ENCODE measurements at places on chromosomes 6 and 20.
A peak's percentile ranks its signal among the peaks of the same experiment; 100 is the strongest.

- DNase-seq = no peak
Observed at GRCh38 chr20:52936351-52937340, 35.5 kb upstream of the TSHZ2 start.

DNA sequence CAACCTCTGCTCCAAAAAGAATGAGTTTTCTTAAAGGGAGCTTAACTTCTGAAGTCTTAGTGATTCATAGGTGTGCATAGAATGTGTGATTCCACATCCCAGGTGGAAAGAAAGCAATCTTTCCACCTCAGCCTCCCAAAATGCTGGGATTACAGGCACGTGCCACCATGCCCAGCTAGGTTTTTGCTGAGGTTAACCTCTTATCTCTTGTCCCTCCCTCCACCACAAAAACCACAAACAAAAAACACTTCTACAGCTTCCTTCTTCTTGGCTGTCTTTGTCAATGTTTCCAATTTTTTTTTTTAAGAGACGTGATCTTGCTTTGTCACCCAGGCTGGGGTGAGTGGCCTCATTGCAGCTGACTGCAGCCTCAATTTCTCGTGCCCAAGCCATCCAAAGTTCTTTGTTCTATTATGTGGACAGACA is 8.1 kb upstream of the CSE1L start:
- DNase-seq = peak; percentile 63

GRCh38 chr20:719068-719467 is 43.5 kb upstream of the SCRT2 start:
- no peak for DNase-seq

GRCh38 chr20:42587427-42587826 is 602.3 kb downstream of the PTPRT start:
- DNase-seq = no peak

DNA sequence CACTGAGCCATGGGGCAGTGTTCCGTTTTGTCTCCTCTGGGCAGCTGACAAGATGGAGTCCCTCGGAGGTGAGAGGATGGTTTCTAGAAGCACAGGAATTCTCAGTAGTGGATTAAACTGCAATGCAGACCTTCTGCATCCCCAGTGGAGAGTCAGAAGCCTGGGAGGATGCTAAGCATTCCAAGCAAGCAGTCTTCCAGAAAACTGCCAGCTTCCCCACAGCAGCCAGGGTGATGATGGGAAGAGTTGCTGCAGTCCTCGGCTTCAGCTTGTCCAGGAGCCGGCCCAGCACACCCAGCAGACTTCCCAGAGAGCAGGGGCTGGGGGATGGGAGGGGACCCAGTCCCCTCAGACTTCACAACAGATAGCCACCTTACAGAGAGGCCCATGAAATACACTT is 163.6 kb downstream of the LY86 start:
- no peak for DNase-seq

DNA sequence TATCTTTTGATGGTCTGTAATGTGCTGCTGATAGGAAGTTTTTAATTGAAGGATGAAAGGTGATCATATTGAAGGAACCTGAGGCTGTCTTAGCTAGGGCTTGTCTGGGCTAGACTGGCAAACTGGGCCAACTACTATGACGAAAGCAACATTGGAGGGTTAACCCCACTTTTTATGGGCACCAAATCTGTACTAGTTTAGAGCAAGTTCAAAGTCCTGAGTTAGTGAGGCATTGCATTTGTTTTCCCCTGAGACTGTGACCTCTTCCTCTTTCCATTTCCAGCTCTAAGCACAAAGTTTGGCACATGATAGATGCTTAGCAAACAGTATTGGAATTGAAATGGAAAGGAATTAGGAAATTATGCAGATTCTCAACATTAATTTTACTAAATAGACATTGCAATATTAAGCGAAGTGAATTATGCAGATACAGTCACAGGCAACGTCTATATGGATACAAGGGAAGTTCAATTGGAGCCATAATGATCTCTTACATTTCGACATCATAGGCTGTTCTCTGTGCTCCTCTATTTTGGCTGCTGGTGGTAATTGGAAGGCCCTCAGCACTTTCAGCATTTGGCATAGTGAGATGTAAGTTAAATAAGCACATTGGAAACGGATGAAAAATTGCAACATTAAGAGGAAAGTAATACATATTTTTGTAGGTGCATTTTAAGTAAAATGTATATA is 22.2 kb downstream of the CEP57L1 start:
- no peak for DNase-seq

Measured in CMK (cell line).